Activated CD4-positive, alpha-beta T cell treated with anti-CD3 and anti-CD28 coated beads for 24 hours (primary cell): ENCODE measurements at places on chromosomes 7 and 10.

- DNase-seq = no peak
Observed at GRCh38 chr10:31864834-31865518, 63.7 kb downstream of the ARHGAP12 start.

DNA sequence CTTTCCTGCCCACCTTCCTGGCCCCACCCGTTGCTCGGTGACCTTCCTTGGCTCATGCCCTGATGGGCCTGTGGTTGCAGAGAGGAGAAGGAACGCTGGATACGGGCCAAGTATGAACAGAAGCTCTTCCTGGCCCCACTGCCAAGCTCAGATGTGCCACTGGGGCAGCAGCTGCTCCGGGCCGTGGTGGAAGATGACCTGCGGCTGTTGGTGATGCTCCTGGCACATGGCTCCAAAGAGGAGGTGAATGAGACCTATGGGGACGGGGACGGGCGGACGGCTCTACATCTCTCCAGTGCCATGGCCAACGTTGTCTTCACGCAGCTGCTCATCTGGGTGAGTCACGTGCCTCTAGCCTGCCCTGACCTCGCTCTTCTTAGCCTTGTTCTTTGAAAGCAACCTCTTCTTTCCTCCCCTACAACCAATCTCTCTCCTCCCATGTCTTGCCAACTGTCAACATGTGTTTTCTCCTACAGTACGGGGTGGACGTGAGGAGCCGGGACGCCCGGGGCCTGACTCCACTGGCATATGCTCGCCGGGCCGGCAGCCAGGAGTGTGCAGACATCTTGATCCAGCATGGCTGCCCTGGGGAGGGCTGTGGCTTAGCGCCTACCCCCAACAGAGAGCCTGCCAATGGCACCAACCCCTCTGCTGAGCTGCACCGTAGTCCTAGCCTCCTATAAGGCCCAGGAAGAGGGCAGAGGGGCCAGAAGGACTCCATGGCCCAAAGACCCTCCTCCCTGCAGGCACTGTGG lies 24.1 kb downstream of the GBX1 start:
- DNase-seq = no peak

- no peak for DNase-seq
Observed at GRCh38 chr7:31814187-31814586, 127.2 kb downstream of the PPP1R17 start.

GRCh38 chr7:113891031-113891350 lies 27.8 kb downstream of the PPP1R3A start:
- DNase-seq = no peak

GRCh38 chr7:1848911-1849311 lies 178.8 kb downstream of the ELFN1 start:
- no peak for DNase-seq

- peak; percentile 47 for DNase-seq
Observed at GRCh38 chr7:98051118-98051744, 55.4 kb upstream of the LMTK2 start.

DNA sequence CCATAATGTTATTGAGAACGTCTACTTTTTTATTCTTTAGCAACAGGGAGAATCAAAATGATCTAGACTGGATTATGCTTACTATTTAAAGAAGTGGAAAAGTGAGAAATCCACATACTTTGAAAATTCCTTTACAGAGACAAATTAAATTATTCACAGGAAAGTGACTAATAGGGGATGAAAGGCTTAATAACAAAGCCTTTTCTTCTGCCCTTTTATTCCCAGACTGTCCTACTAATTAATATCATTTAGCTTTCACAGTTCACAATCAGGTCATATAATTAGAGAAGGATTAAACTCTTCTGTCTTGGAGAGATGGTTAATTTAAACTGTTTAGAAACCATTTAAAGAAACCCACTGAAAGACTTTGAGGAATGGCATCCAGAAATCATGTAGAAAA lies 58.8 kb downstream of the ARL4A start:
- no peak for DNase-seq

DNA sequence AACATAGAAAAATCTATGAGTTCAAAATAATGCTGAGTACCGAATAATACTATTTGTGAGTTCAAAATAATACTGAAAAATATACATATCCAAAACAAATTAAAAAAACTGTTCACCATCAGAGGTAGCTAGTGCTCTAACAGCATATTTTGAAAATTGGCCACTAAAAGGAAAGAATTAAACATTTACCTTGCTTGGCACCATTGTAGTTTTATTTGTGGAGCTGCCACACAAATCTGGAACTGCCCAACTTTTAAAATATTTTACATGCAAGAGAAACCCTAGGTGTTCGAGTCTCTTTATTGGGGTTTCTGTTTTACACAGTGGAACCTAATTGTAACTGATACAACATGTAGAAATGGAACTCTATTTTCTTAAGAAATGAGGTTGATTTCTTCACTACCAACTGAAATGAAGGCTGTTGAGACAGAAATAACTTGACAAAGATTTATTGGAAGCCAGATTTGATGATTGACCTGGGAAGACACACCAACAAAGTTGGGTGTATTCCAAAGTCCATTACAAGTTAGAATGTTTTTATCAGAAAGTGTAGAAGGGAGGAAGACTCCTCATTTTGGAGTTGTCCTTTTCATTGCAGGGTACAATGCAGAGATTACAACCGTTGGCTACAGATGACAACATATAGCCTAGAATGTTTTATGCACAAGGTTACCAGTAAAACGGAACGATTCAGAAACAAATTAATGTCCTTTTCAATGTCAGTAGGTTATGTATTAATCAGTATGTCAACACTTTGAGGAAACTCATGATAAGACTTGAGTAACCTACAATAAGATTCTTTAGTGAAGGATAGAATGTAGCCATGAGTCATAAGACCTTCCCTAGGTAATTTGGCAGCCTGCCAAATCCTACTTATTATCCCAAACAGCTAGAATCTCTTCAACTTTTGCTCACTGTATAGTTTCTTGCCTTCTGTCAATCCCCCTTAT lies 73.8 kb upstream of the PAPSS2 start:
- DNase-seq = no peak

- no peak for DNase-seq
Observed at GRCh38 chr7:16747102-16747501, 6.5 kb upstream of the TSPAN13 start.

DNA sequence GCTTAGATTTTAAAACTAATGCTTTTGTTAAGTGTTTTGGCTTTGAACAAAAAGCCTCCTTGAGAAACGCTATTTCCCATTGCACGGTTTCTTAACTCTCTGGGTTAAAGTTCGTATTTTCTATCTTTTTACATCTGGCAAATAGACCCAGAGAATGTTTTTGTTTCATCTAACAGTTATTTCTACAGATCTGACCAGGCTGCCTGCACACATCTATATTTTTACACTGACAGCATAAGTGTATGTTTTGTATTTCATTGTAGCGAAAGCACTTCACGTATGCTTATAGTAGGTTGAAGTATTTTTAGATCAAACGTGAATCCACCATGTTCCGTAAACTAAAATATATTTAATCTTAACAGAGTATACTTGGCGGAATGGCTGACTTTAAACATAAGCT lies 477.3 kb downstream of the SDK1 start:
- no peak for DNase-seq

- no peak for DNase-seq
Observed at GRCh38 chr10:128950159-128950915, 516.7 kb upstream of the MGMT start.

DNA sequence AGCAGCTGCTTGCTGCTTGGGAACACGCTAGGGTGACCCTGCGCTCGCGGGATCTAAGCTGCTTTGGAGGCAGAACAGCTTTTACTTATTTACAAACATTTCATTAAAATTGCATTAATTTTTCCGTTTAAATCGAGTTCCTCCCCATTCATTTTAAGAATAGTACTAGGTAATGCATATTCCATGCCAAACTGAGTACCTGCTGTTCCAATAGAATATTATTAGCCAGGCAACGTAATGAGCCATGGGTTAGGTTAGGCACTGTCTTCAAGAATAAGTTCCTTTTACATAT lies 860 bp downstream of the EXOC6 start:
- DNase-seq = no peak

- no peak for DNase-seq
Observed at GRCh38 chr7:69176841-69177240, 421.4 kb upstream of the AUTS2 start.

- no peak for DNase-seq
Observed at GRCh38 chr7:88771417-88771816, 11.9 kb downstream of the ZNF804B start.

DNA sequence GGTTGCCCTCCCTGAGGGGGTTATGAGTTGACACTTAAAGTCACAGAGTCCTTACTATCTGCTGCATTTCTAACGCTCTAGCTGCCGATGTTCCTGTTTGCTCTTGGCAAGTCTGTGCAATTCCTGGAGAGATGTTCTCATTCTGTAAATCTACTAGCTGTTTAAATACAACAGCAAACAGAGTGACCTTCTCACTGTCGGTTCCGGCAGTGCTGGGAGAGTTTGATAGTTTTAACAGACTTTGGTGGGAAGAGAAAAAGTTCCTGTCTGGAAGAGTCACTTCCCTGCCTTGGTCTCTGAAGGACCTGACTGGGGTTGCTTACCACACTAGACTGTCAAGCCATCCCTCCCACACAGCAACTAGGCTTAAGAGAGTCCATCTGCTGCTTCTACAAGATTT lies 63.3 kb upstream of the ELMO1 start:
- no peak for DNase-seq

DNA sequence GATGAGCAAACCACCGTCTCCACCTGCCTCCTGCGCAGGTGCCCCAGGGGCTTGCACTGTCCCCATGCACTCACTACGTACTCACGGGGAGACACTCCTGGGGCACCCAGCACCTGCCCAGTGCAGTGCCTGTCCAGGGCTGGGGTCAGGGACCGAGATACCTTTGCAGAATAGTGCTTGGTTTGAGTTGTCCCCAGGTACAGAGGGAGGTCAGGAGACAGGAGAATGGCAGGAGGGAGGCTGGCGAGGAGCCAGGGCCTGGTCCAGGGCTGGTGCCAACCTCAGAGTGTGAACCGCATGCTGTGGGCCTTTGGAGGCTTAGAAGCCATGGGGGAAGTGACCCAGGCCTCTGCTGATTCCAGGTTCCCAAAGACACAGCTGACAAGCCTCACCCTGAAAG lies 110.1 kb upstream of the GPR26 start:
- DNase-seq = no peak

- DNase-seq = no peak
Observed at GRCh38 chr7:91526404-91526803, 262.2 kb downstream of the FZD1 start.

DNA sequence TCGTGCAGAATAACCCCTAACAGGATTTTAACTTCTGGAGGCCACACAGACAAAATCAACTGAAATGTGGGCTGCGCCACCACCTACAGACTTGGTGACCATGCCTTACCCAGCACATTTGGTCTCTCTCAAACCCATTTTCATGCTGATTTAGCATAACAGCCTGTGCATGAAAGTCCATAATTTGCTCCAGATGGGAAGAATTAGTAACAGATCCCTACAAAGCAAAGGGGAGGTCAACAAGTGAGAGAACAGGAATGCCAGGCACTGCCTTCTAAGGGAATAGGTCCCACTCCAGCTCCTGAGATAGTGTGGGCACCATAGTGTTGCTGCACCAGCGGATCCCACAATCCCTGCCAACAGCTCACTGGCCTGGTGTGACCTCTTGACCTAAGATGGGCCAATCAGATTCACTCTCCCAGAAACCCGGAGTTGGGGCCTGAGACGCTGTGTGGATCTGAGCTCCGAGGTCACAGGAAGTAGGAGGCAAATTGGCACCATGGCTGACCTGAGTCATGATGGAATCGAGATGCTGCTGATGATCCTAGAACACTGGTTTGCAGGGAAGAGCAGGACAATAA lies 32.4 kb downstream of the SLIT1 start:
- no peak for DNase-seq

GRCh38 chr7:13848681-13849131 lies 140.8 kb downstream of the ETV1 start:
- no peak for DNase-seq

DNA sequence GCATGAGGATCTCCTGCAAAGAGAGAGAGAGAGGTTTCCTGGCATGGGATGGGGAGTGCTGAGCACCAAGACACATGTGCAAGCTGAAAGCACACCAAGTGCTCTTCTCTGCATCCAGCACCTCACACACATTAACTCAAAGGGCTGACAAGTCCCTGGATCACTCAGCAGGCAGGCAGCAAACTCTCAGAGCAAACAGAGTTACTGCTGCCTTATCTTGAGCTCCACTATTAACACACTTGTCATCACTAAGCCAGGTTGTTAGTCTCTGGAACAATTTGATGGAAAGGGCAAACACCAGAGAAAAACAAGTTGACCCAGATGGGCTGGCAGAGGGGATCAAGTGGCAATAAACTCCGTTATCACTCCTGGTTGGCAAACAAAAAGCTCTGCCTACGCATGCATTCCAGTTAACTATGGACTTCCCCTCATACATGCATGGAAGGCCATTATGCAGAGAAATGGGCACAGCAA lies 349.9 kb downstream of the KCNMA1 start:
- no peak for DNase-seq

GRCh38 chr7:39084349-39084748 lies 106.6 kb downstream of the POU6F2 start:
- no peak for DNase-seq

DNA sequence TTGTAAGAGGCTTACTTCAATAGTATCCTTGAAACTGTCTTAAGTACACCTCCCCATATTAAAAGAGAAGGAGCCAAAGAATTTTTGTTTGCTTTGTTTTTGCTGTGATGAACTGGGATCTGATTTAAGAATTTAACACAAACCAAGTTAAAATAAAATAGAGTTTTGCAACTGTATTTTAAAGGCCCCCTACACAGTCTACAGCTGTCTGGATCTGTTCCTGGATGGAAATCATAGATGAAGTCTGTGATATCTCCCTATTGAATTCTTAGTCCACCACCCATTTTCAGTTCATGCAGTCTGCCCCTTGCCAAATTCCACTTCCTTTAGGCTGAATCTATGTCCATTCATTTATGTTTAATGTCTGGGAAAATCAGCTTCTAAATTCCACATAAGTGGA lies 169.8 kb upstream of the MEOX2 start:
- DNase-seq = no peak

DNA sequence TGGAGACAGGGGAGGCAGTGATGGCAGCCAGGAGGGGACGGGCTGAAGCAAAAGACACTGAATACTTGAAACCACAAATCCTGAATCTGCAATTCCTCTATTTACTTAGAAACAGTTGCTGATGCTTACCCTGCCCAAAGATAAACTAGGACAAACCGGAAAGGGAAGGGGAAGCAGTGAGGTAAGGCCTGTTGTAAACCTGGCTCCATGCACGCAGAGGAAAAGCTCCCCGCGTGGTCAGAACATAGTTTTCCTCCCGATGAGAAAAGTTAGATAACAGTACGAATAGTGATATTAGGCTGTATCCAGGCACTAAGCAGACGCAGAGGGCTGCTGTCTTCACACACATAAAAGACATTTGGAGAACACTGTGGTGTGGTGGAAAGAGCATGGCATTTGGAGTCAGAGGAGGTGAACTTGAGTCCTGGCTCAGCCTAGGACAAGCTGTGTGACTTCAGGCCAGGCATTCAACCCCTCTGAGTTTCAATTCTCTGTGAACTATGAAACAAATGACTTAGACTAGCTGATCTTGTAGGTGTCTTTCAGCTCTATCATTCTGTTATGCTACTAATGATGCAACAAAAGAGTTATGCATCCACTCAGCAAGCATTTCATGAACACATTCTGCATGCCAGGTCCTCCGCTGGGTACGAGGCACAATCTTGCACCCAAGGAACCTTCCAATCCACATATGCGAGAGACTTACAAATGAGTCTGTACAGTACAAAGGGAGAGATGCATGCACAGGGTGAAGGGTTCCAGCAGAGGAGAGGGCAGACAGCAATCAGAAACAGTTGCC lies 80.9 kb downstream of the SORBS1 start:
- DNase-seq = no peak

- no peak for DNase-seq
Observed at GRCh38 chr7:135747366-135747765, 1.2 kb downstream of the FAM180A start.
